ENCODE measurements at places on chromosomes 5 and 9. TPM values are rescaled to one million over a fixed set of nuclear protein-coding genes. Genes with fewer than 3 reads are reported as not detected.

GRCh38 chr9:19199012-19199411 is 31.5 kb upstream of the DENND4C start:
- H3K27ac ChIP-seq = no peak overlapping the region
- H3K4me1 ChIP-seq = no peaks in the 10 kb centered on the region
- no peak overlapping the region for H3K4me3 ChIP-seq

DNA sequence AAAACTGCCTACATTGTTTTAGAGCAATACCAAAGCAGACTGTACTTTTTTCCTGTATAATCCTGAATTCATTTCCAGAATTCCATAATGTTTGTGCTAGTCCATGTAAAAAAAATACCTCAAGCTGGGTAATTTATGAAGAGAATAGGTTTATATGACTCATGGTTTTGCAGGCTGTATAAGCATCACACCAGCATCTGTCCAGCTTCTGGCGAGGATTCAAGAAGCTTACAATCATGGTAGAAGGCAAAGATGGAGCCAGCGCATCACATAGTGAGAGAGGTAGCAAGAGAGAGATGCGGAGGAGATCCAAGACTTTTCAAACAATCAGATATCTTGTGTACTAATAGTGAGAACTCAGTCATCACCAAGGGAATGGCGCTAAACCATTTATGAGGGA is 280.3 kb upstream of the CDH9 start:
- no peaks in the 10 kb centered on the region for H3K36me3 ChIP-seq
- no peak overlapping the region for H3K27ac ChIP-seq
- H3K4me3 ChIP-seq = no peak overlapping the region
- no peak for DNase-seq
- no peaks in the 10 kb centered on the region for H3K27me3 ChIP-seq
- no peaks in the 10 kb centered on the region for H3K4me1 ChIP-seq

The IFNK gene
- not detected for total RNA-seq

The C7 gene
- total RNA-seq = 33.0 TPM

DNA sequence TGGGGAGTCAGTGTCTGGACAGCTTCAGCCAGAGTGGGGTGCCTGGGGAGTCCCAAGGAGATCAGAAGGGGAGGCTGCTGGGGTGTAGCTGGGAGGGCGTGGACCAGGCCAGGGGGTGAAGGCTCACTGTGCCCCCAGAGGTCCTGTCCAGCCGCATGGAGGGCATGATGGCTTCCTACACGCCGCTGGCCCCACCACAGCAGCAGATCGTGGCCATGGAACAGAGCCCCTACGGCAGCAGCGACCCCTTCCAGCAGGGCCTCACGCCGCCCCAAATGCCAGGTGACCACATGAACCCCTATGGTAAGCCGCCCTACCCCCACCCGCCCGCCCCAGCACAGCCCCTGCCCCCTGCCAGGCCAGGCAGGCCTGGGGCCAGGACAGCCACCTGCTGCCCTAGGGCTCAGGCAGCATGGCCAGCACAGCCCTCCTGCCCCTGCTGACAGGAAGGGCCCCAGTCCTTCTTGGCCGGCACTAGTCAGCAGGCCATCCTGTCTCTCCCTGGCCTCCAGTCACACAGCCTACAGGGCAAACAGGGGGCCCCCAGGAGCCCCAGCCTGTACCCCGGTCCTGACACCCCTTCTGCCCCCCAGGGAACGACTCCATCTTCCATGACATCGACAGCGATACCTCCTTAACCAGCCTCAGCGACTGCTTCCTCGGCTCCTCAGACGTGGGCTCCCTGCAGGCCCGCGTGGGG is 82.1 kb downstream of the LMX1B start:
- DNase-seq = no peak
- H3K4me3 ChIP-seq = no peak overlapping the region
- no peak overlapping the region for H3K27ac ChIP-seq
- no peaks in the 10 kb centered on the region for H3K36me3 ChIP-seq
- H3K27me3 ChIP-seq = peaks cover 2% of the 10 kb centered on the region

DNA sequence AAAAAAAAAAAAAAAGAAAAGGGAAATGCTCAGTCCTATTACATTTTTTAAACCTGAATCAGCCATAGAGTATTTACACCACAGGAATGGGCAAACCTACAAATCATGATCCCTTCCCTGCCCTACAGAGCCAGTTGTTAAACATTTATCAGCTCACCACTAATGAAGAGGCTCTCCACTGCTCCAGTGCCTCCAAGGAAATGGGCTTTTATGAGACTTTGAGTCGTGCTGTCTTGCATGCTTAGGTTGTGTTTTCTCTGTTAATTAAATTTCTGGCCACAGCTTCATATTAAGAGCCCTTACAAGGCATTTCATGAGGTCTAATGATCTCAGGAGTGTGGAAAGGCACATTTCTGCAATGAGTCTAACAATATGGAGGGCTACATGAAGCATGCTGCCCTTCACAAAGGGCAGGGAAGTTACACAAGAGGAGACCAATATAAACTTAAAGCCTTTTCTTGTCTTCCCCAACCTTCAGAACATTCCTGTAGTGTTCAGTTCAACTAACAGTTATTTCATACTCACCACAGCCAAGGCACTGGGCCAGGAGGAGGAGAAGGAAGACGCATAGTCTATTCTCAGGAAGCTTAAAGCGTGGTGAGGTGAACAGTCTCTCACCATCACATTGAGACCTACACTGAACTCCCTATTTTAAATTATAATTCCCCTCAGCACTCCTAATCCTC is 140.1 kb upstream of the ABCA1 start:
- no peak overlapping the region for H3K27ac ChIP-seq
- no peak overlapping the region for H3K4me3 ChIP-seq
- H3K27me3 ChIP-seq = no peaks in the 10 kb centered on the region
- peaks cover 27% of the 10 kb centered on the region for H3K4me1 ChIP-seq
- DNase-seq = no peak

The PLEKHG4B gene
- not detected for total RNA-seq

DNA sequence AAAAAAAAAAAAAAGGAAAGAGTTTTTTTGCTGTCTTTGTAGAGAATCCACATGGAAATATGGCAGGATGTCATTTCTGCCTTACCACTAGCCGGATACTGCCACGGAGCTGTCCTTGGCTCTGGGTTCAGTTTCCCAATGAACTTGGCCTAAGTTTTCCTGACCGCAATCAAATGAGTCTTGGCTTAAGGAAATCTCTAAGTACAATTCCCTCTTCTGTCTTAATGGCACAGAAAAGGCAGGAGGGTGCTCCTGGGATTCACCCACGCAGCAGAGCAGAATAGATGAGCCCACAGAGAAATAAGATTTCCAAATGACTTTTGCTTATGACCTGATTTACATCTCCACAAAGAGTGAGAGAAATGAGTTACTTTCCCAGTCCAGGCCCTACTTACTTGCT is 284.0 kb upstream of the VLDLR start:
- H3K27ac ChIP-seq = no peak overlapping the region
- no peak for DNase-seq
- no peaks in the 10 kb centered on the region for H3K4me1 ChIP-seq

DNA sequence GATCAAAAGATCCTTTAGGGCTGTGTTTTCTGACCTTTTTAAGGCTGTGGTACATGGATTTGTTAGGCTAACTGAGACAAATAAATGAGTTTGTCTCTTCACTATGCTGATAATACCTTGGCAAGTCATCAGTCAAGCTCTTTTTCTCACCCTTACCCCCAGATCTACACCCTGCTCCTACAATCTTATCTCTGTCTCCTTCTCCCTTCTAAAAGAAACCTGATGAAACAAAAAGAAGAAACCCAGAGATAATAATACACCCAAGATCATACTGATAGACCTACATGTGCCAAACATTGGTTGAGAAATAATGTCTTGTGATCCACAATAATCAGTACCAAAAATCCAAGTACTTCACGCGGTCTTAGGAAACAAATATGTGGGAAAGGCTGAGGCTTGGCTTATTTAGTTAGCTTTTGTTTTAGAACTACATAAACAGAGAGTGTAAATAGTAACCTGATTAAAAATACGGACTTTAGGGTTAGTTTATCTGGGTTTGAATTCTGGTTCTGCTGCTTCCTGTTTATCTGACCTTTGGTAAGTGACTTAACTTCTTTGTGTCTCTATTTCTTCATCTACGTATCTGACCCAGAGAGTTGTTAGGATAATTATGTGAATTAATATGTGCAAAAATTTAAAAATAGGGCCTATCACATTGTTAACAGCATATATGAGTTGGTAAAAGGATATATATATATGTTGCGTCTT is 24.8 kb upstream of the PDCD1LG2 start:
- no peaks in the 10 kb centered on the region for H3K27me3 ChIP-seq
- no peaks in the 10 kb centered on the region for H3K36me3 ChIP-seq
- DNase-seq = no peak
- no peak overlapping the region for H3K4me3 ChIP-seq
- H3K27ac ChIP-seq = no peak overlapping the region
- no peaks in the 10 kb centered on the region for H3K4me1 ChIP-seq

DNA sequence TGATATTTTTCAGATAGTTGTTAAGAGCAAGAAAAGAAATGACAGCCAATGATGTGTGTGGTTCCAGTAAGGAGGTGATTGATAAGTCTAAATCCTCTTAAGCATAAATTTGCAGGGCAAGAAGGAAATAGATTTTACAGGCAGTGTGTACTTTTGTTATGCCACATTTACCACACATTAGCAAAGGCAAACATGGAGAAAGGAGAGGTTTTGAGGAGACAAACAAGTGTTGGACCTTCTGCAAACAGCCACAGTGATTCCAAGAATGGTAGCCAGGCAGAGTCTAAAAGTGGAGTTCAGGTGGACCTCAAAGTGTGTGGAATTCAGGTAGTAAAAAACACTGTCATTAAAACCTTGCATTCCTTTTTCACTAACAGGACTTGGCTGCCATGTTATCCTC is 295.9 kb upstream of the ITGA1 start:
- H3K4me1 ChIP-seq = no peaks in the 10 kb centered on the region
- H3K4me3 ChIP-seq = no peak overlapping the region
- DNase-seq = no peak
- H3K27ac ChIP-seq = no peak overlapping the region
- no peaks in the 10 kb centered on the region for H3K27me3 ChIP-seq
